ENCODE measurements at places on chromosomes 6 and 20.

- DNase-seq = no peak
These were observed 676.9 kb downstream of the HACE1 start for GRCh38 chr6:104182811-104183210.

- DNase-seq = no peak
These were observed 159.4 kb downstream of the SIM1 start for GRCh38 chr6:100305209-100305869.

GRCh38 chr6:50843842-50844241, 25.2 kb downstream of the TFAP2B start:
- DNase-seq = no peak

- no peak for DNase-seq
These were observed 46.4 kb downstream of the CNR1 start for GRCh38 chr6:88119769-88120168.

DNA sequence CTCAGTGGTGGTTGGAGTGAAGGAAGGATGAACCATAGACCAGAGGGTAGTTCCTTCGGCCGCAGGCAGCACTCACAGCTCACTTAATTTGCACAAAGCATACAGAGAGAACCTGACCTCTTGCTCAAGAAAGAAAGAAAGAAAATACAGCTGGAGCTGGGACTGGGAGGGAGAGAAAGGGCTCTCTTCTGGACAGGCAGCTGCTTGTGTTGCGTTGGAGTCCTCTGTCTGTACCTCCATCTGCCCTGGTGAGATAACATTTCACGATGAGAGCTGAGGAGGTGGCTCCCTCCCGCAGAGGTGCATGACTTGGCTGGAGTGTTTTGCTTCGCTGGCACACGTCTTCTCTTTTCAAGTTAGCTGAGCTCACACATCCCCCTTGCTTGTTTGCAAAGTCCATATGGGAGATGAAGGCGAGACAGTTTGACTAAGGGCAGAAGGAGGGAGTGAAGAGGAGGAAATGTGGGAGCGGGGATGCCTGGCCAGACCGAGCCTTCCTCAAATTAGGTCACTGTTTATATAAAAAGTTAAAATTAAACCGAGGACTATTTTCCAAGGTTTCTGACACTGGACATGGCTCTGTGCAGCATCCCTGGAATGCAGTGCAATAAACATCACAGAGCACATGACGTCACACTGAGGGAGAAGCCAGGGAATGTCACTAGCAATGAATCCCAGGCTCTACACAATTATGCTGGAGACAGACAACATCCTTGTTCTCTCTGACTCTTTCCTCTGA, 359.4 kb downstream of the CD83 start:
- no peak for DNase-seq

DNA sequence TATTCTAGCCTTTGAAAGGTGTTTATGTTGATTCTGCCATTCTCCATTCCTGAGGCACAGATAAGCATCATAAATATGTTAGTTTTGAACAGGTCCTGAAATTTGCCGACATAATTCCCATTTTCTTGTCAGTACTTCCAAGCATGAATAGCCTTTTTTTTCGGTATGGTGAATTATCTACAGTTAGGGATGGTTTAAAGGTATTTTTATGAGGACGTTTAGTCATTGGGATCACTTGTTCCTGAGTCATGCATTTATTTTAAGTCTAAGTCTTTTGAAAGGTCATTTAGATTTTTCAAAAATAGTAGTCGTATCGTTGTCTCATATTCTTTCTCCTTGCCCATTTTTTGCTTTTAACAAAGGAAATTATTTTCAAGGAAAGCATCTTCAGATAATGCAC, 98.7 kb downstream of the PHACTR3 start:
- no peak for DNase-seq

- DNase-seq = no peak
These were observed 86.0 kb downstream of the UBE3D start for GRCh38 chr6:82979657-82980056.

DNA sequence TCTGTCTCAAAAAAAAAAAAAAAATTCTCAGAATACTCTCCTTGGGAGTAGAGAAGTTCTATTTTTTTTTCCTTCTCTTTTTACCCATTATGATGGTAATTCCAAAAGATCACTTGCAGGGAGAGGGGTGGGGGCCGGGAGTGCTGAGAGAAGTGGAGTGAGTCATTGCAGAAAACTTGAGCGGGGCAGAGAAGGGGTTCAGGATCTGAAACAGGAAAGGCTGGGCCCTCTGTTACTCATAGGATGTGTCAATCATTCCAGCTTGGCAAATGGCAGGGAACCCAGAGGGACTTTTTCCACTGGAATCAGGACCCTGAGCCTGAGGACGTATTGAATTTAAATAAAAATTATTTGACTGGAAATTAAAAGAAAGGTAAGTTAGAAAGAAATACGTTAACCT, 111.4 kb upstream of the ARMC2 start:
- DNase-seq = no peak

GRCh38 chr6:56445818-56446217, 196.9 kb downstream of the DST start:
- DNase-seq = no peak

GRCh38 chr20:53902968-53903651, 167.3 kb downstream of the BCAS1 start:
- DNase-seq = no peak

GRCh38 chr6:52641388-52641787, 29.5 kb upstream of the TMEM14A start:
- DNase-seq = no peak

Measured in cortex of kidney (tissue), 1 donor.